ENCODE measurements at places on chromosomes 7 and 10.

DNA sequence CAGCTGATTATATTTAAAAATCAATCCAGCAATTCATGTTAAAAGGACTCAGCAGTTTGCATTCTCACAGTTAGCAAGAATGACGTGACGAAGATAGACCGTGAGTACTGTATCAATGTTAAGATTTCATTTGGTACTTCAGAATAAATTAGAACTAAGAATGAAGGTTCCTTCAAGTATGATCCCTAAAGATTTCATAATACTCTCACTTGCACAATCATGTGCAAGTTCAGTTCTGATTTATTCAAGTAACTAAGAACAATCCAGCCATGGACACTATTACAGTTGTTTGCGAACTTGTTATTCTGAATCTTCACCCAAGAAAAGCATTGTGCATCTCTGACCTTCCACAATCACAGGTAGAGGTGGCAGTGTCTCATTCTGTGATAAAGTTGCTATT lies 7.7 kb downstream of the RHEB start:
- DNase-seq: no peak

- DNase-seq: no peak
These were observed 36.3 kb upstream of the IL15RA start for GRCh38 chr10:6013413-6014192.

GRCh38 chr10:121919666-121920065 lies 8.2 kb downstream of the ATE1 start:
- no peak for DNase-seq

DNA sequence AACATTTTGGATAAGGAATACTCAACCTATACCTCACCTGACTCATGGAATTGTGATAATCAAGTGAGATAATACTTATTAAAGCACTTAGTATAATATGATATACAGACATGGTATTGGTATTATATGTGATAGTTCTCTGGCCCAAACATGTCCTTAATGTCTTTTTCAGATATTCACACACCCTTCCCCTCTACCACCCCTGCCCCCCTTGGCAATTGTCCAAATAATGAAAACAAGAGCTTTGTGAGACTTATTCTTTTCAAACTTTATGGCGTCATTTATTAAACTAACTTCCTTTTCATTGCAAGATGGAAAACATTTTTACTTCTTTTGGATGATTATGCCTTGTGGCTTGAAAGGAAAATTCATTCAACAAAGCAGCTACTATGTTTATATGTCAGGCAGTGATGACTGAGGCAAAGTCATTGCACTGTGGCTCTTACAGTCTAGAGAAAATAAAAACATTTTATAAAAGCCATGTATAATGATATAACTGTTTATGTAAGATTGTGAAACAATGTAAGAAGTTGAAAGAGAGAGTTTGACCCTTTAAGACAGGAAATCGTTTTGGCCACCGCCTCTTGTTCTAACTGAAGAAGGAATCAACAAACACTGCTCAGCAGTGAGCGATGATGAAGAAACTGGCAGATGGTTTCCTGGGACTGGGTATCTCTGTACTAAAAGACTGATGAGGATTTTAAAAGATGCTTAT lies 27.4 kb downstream of the MINPP1 start:
- no peak for DNase-seq

DNA sequence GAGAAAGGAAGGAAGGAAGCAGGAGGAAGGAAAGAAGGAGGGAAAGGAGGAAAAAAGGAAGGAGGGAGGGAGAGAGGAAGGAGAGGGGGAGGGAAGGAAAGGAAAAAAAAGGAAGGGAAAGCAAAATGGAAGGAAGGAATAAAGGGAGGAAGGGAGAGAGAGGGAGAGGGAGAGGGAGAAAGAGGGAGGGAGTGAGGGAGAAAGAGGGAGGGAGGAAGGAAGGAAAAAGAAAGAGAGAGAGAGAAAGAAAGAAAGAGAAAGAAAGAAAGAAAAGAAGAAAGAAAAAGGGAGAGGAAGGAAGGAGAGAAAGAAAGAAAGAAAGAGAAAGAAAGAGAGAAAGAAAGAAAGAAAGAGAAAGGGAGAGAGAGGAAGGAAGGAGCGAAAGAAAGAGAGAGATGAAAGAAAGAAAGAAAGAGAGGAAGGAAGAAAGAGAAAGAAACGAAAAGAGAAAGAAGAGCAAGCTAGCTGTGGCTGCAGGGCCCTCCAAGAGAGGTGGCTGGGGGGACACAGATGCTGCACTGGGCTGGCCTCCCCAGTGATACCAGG lies 472.4 kb upstream of the MGMT start:
- no peak for DNase-seq

Measured in CD4-positive, alpha-beta T cell treated with Interleukin-1 beta for 1 hour (primary cell).